ENCODE measurements at places on chromosomes 12 and 14. TPM values are rescaled to one million over a fixed set of nuclear protein-coding genes. Genes with fewer than 3 reads are reported as not detected.
A peak's percentile ranks its signal among the peaks of the same experiment; 100 is the strongest.

DNA sequence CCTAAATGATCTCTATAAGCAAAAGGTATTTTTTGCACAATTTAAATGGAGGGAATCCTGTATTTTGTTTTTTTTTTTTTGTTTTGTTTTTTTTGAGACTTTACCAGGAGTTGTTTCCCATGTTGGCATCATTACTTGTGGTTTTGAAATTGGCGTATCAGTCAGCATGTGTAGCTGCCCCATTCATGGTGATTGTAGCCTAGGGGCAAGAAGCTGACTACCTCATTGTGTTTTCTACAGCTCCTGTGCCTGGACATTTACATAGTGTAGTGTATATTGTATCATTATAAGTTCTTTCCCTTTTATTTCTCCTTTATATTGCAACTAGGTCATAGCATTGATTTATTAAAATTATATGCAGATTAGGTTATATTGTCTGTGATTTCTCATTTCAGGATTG is 24.5 kb downstream of the SAMD4A start:
- peaks cover 13% of the 10 kb centered on the region for H3K4me1 ChIP-seq
- no peak overlapping the region for H3K4me3 ChIP-seq
- no peak for ATAC-seq
- H3K36me3 ChIP-seq = no peaks in the 10 kb centered on the region

DNA sequence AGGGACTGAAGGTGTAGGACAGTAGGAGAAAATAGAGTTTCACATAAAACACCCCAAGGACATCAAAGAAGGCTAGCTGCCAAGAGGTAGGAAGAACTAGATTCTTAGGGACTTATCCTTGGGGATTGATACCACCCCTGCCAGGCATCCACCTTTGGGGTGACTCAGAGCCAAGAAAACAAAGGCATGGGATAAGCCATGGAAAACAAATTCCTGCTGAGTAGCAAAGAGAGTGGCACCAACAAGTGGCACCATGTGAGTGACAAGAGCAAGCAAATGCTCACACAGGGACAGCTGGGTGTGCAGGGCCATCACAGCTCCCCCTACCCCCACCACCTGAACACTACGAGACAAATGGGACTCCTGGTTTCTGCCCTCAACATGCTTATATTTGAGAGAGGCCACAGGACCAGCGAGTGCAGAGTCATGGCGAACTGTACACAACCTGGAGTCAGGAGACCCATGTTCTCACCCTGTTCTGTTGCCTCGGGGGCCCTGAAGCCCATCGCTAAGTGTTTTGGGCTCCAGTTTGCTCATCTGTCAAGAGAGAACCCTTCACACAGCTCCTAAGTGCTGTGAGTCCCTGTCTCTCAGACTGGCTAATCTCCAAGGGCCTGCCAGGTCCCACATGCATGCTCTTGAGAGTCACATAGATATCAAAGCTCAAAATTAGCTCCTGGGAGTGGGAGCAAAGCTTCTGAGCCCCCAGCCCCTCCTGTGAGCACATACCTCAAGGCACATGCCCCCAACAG is 91.9 kb downstream of the DPF3 start:
- H3K4me1 ChIP-seq = peaks cover 8% of the 10 kb centered on the region
- no peaks in the 10 kb centered on the region for H3K27me3 ChIP-seq
- no peak for ATAC-seq
- H3K36me3 ChIP-seq = no peaks in the 10 kb centered on the region
- peak overlapping the region; percentile 26 for H3K27ac ChIP-seq
- no peak overlapping the region for H3K4me3 ChIP-seq

DNA sequence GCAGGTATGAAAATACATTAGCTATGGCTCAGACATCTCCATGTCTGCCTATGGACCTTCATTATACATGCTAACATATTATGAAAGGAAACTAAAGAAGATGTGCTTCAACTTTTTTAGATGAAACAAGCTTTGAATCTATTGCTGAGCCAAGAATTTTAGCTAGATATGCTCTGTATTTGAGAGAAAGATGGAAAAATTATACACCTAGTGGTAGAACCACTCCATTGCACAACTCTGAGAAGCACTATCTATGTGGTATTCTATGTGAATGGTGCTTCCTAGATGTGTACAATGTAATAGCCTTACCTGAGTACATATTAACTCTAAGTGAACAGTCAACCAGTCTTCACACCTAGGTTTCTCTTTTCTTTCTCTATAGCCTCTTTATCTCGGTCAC is 17.3 kb downstream of the EPYC start:
- no peak overlapping the region for H3K27ac ChIP-seq
- no peak overlapping the region for H3K4me3 ChIP-seq
- H3K4me1 ChIP-seq = no peaks in the 10 kb centered on the region
- H3K36me3 ChIP-seq = no peaks in the 10 kb centered on the region
- peaks cover 8% of the 10 kb centered on the region for H3K27me3 ChIP-seq
- no peak for ATAC-seq

DNA sequence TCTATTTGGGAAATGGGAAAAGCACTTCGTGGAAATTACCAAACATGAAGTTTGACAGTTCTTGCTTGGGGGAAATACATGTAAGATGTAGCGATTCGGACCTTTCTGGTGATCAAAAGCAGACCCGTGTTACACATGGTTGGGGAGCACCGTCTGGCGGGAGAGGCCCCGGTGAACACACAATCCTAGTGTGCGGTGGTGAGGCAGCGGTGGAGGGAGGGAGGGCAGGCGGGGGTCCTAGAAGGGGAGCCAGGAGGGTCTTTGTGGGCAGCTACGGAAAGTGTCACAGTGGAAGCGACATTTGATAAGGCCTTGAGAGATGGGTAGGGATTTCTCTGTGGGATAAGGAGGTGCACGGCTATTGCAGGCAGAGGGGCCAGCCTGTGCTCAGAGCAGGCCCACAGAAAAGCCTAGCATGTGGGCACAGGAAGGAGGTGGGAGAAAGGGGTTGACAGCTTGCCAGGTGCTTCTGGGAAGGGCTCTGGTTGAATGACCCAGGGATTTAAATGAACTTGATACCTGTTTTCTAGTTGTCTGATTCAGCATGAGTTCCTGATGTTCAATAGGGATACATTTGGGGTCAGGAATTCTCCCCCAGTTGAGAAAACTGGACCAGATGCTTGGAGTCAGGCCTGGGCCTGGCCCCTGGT is 7.2 kb downstream of the MVK start:
- no peaks in the 10 kb centered on the region for H3K4me1 ChIP-seq
- peaks cover 69% of the 10 kb centered on the region for H3K36me3 ChIP-seq
- no peak overlapping the region for H3K27ac ChIP-seq
- no peaks in the 10 kb centered on the region for H3K27me3 ChIP-seq
- no peak overlapping the region for H3K4me3 ChIP-seq

RNU4-1 gene
- total RNA-seq = 2,470 TPM

DNA sequence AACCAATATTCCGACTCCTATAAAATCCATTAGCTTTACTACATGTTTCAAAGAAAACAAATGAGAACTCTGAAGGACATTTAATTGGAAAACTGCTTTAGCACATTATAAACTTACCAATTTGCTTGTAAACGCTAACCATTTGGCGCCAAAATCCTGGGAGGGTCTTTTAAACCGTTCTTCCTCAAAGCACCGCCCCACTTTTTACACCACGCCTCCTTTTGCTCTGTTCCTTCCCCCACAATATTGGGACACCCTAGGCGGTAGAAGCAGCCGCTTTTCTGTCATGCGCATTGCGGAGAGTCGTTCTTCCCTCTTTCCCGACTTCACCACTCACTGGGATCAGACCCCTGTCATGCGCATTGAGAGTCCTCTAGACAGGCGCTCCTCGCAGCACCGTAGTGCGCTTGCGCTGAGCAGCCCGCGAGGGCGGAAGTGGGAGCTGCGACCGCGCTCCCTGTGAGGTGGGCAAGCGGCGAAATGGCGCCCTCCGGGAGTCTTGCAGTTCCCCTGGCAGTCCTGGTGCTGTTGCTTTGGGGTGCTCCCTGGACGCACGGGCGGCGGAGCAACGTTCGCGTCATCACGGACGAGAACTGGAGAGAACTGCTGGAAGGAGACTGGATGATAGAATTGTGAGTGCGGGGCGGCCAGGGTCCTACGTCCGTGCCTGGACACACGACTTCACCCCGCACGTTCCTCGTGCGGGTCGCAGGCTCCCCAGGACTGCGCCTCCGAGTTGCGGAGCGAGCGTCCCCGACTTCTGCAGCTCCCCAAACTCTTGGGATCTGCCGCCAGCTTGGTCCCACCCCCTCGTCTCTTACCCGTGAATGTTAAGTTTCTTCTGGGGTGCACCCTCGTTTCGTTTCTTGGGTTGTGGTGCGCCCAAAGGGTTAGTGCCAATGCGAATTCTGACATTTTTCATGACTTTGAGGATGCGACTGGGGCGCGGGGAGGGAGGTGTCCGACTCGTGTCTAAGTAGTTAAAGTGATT is at the start of gene TMX1:
TMX1 (plus strand) TSS at position 435 of the 991 bp plus-strand sequence; CDS start at position 481, 46 bp downstream.
- peaks cover 15% of the 10 kb centered on the region for H3K4me1 ChIP-seq
- no peak within 1 kb of the TSS for H3K4me3 ChIP-seq
- H3K27ac ChIP-seq = no peak within 1 kb of the TSS
- H3K27me3 ChIP-seq = no peaks in the 10 kb centered on the region
- ATAC-seq = peak; percentile 95

DNA sequence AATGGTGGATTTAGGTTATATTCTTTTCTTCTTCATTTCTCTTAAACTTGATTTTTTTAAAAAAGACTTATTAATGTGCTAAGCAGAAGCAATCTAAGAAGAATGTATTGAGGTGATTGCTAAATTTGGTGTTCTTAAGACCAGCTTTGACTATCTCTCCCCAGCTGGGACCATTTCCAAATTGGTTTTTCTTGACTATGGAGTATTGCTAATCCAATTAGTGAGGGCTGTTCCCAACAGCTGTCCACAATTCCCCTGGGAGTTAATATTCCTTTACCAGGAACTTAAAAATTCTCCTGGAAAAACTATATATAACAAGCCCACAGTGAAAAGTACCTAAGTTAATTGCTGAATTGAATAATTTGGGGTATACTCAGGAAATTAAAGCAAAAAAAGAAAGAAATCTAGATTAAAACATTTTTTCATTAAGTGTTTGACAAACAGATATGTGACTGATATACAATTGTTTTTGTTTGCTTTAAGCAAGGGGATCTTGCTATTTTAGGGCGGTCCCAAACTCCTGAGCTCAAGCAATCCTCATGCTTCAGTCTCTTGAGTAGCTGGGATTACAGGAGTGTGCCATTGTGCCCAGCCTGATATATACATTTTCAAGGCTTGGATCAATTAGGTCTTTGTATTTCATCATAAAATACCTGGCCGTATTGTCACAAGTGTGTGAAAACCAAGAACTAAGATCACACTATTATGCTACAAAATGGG is 105.0 kb downstream of the FAR2 start:
- peaks cover 8% of the 10 kb centered on the region for H3K36me3 ChIP-seq
- H3K4me1 ChIP-seq = no peaks in the 10 kb centered on the region

DNA sequence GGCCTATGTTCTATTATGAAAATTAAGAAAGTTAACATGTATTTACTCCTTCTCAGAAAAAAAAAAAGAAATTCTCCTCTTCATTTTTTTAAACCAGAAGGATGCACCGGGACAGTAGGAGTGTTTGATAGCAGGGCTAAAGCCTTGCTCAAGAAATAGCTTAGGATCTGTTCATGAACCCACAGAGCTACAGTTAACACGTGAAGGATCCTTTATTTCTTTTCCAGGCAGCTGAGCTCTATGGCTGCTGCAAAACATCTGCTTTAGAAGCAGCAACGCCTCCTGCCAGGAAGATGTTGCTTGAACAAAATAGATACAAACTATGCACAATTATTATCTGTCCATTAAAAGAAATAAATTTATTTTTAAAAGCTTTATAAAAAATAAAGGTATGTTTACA is 254.8 kb downstream of the PRKD1 start:
- H3K27me3 ChIP-seq = no peaks in the 10 kb centered on the region
- H3K36me3 ChIP-seq = no peaks in the 10 kb centered on the region
- no peak overlapping the region for H3K4me3 ChIP-seq
- H3K4me1 ChIP-seq = no peaks in the 10 kb centered on the region

TIGAR gene
- 6.8 TPM for total RNA-seq

GRCh38 chr14:91352728-91353692 is 64.6 kb downstream of the CCDC88C start:
- no peaks in the 10 kb centered on the region for H3K27me3 ChIP-seq
- peak overlapping the region; percentile 90 for H3K27ac ChIP-seq

DNA sequence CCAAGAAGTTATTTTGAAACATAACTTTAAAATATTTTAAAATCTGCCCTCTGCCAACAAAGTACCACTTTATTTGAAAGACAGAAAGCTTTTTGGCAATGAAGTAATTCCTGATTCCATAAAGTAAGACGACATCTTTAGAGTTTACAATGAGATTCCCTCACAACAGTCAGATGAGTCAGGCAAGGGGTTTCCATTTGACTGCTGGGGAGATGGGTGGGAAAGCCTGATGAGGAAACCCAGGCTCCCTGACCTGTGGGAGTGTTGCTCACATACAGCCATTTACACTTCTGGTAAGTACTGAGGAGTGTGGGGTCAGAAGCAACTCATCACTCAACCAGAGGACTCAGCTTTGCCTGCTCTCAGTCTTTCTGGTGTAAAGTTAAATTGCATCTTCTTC is 10.2 kb downstream of the KITLG start:
- H3K4me3 ChIP-seq = no peak overlapping the region
- H3K27ac ChIP-seq = no peak overlapping the region
- no peak for ATAC-seq
- H3K4me1 ChIP-seq = no peaks in the 10 kb centered on the region

DNA sequence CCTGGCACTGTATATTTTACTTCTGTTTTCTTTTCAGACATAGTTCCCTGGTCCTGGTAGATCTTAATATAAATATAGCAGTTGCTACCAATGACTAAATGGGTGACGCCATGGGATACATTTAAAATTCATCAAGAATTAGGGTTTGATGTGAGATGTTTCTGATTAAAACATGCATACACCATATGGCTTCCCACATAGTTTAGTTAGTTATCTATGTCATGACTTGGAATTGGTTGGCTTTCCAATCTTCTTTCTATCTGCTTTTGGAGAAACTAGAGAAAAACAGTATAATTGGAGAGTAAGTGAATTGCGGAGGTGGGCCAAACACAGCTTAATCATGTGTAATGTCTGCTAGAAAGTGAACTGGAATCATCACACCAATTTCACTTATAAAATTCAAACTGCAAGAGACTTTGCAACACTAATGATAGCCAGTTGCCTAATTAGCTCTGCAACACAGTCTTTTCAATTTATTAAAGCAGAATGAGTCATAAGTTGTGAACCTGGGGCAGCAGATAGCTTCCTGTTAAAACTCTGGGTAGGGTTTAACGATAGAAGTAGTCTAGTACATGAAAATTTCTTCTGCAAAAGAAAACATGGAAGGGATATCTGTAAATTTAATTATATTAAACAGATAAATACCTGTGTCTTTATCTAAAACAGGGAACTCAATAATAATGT is 295.2 kb downstream of the SLC16A7 start:
- H3K4me1 ChIP-seq = no peaks in the 10 kb centered on the region
- no peaks in the 10 kb centered on the region for H3K36me3 ChIP-seq
- ATAC-seq = no peak

GRCh38 chr12:1919763-1920162 is 1.3 kb upstream of the CACNA2D4 start:
- H3K27me3 ChIP-seq = peaks cover 3% of the 10 kb centered on the region
- H3K4me3 ChIP-seq = no peak overlapping the region
- H3K36me3 ChIP-seq = no peaks in the 10 kb centered on the region

- peaks cover 15% of the 10 kb centered on the region for H3K27me3 ChIP-seq
- no peaks in the 10 kb centered on the region for H3K4me1 ChIP-seq
- H3K36me3 ChIP-seq = no peaks in the 10 kb centered on the region
- H3K4me3 ChIP-seq = no peak overlapping the region
- no peak for ATAC-seq
Observed at GRCh38 chr14:36626151-36626550, 35.5 kb upstream of the PAX9 start.

KRT8 gene
- 0.22 TPM for total RNA-seq

- H3K27me3 ChIP-seq = no peaks in the 10 kb centered on the region
- no peaks in the 10 kb centered on the region for H3K4me1 ChIP-seq
- H3K27ac ChIP-seq = no peak overlapping the region
Observed at GRCh38 chr14:102403028-102403427, 40.3 kb downstream of the TECPR2 start.

Measured in activated T-helper 17 cell treated with anti-CD3 and anti-CD28 coated beads, Interleukin-2, amount 50 U/mL, for 72 hours (primary cell).